Transverse colon (tissue), 4 donors: ENCODE measurements at places on chromosomes 7 and 10. TPM values are rescaled to one million over a fixed set of nuclear protein-coding genes. Genes with fewer than 3 reads are reported as not detected.

DNA sequence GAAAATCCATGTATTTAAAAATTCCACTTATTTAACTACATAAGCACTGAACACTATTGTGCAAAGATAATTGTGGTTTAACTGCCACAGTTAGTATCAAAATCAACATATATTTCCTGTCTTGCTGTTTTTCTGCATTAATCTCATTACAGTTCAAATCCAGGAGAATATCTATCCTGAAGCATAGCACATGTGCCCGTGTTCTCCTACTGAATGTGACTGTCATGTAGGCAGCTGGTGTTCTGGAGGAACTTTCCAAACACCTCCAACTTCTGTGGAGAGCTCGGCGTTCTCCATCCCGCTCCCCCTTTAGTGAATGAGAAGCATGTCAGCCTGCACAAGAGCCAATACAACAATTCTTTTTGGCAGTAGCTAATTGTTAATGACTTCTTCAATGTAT, 76.4 kb upstream of the IKZF1 start:
- no peaks in the 10 kb centered on the region for H3K36me3 ChIP-seq
- H3K4me1 ChIP-seq = no peaks in the 10 kb centered on the region
- H3K4me3 ChIP-seq = no peak overlapping the region
- H3K27ac ChIP-seq = no peak overlapping the region

DNA sequence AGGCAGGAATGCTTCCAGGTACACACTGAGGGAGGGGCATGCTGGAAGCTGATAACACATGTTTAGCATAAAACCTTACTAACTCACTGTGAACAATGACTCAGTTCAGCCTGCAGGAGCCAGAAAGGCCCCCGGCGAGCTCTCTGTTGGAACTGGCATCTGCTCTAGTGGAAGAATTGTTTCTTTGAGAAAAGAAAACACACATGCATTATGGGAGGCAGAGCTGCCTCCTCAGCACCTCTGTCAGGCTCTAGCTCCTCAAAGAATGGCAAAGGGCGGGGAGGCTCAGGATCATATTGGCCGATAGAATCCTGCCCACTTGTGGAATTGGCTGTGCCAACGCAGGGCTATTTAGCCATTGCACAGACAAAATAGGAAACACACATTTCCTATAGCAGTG, 338.3 kb downstream of the CXCL12 start:
- H3K4me1 ChIP-seq = peaks cover 9% of the 10 kb centered on the region
- no peaks in the 10 kb centered on the region for H3K27me3 ChIP-seq
- H3K36me3 ChIP-seq = no peaks in the 10 kb centered on the region

TET1 gene
- total RNA-seq = 1.6 TPM

- H3K4me3 ChIP-seq = no peak overlapping the region
- no peaks in the 10 kb centered on the region for H3K27me3 ChIP-seq
- DNase-seq = no peak
- H3K4me1 ChIP-seq = peaks cover 4% of the 10 kb centered on the region
- no peak overlapping the region for H3K27ac ChIP-seq
Measured at GRCh38 chr7:27946351-27946750, 206.4 kb downstream of the TAX1BP1 start.

PHYH gene
- 16.1 TPM for total RNA-seq

GRCh38 chr10:132688580-132689420, 97.1 kb downstream of the NKX6-2 start:
- peaks cover 12% of the 10 kb centered on the region for H3K4me1 ChIP-seq
- no peak overlapping the region for H3K4me3 ChIP-seq
- no peaks in the 10 kb centered on the region for H3K27me3 ChIP-seq
- H3K27ac ChIP-seq = no peak overlapping the region
- no peaks in the 10 kb centered on the region for H3K36me3 ChIP-seq

DNA sequence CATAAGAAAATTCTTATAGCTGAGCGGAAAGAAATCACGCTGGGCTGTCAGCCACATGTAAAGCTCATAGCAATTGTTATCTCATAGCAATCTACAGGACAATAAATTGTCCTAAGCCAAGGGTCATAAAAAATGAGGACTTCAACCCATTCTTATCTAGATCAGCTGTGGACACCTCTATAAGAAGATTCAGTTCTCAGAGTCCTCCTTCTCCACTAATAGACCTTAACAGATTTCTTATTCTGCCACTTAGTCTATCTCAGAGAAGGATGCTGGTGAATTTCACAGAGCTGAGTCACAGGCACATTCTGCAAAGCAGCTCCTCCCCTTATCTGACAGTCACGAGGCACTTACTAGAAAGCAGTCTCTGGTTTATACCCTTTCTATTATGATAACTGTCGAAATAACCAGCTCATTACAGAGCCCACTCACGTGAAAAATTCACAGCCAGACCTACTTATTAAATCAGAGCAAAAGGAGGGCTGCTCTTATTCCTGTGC, 185.3 kb upstream of the PCLO start:
- no peaks in the 10 kb centered on the region for H3K27me3 ChIP-seq
- H3K4me1 ChIP-seq = no peaks in the 10 kb centered on the region
- no peak overlapping the region for H3K4me3 ChIP-seq
- H3K36me3 ChIP-seq = no peaks in the 10 kb centered on the region
- no peak overlapping the region for H3K27ac ChIP-seq
